Nucleus accumbens (tissue), 56 donors: ENCODE measurements at places on chromosomes 5 and 9.

DNA sequence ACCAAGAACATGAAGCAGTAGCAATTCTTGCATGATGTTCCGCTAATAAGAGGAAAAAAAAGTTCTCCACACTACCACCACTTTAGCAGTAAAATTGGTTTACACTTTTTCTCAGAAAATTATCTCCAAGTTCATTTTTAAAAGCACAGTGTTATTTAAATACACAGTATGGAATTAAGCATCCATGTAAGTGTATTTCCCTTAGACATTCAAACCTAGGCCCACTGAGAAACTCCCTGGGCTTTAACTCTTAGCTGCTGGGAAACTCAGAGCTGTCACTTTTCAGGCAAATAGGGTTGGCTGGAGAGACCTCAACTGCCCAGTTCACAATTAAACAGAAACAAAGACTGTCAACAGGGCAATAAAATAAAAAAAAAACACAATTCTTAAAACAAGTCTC, 2.7 kb downstream of the GNAQ start:
- DNase-seq: no peak

DNA sequence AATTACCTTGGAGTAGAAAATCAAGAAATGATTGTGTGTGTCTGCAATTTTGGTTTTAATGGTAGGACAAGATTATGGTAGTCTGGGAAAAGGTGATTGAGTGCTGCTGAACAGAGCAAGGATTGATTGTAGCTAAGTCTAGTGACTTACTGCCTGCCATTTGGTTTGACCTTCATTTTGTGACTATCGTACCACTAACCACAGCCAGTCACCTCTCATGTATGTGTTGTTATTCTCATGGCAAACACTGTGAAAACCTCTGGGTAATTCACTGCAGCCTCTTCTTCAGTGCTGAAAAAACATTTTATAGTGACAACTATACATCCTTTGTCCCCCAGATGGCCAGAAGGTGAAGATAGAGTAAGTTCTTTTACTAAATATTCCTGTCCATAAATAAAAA, 37.5 kb downstream of the CTNNA1 start:
- no peak for DNase-seq

- no peak for DNase-seq
Measured at GRCh38 chr9:69637193-69637816, 34.9 kb downstream of the APBA1 start.

- DNase-seq: no peak
Measured at GRCh38 chr9:133404454-133405002, 13.3 kb downstream of the REXO4 start.

- DNase-seq: no peak
Measured at GRCh38 chr5:67333171-67333570, 136.6 kb upstream of the CD180 start.

- DNase-seq: no peak
Measured at GRCh38 chr5:77425420-77425819, 66.7 kb downstream of the WDR41 start.

- DNase-seq: no peak
Measured at GRCh38 chr9:129427149-129427548, 193.8 kb downstream of the C9orf50 start.

- DNase-seq: no peak
Measured at GRCh38 chr5:7837403-7837802, 13.5 kb downstream of the CFAP90 start.

DNA sequence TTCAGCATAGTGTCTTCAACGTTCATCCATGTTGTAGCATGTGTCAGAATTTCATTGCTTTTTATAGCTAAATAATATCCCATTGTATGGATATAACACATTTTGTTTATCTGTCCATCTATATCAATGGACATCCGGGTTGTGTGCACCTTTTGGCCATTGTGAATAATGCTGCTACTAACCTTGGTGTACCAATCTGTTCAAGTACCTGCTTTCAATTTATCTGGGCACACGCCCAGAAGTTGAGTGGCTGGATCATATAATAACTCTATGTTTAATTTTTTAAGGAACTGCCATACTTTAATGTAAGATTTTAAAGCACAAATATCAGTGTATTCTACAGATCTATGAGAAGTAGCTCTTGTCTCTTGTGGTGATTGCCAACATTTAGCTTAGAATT, 43.5 kb downstream of the SCAI start:
- no peak for DNase-seq

DNA sequence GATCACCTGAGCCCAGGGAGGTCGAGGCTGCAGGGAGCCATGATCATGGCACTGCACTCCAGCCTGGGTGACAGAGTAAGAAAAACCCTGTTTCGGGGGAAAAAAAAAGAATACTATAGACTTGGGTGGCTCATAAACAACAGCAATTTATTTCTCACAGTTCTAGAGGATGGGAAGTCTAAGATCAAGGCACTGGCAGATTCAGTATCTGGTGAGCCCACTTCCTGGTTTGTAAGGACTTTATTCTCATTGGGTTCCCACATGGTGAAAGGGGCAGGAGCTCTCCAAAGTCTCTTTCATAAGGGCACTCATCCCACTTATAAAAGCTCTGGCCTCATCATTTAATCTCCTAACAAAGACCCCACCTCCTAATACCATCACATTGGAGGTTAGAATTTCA, 8.7 kb downstream of the HINT1 start:
- no peak for DNase-seq

DNA sequence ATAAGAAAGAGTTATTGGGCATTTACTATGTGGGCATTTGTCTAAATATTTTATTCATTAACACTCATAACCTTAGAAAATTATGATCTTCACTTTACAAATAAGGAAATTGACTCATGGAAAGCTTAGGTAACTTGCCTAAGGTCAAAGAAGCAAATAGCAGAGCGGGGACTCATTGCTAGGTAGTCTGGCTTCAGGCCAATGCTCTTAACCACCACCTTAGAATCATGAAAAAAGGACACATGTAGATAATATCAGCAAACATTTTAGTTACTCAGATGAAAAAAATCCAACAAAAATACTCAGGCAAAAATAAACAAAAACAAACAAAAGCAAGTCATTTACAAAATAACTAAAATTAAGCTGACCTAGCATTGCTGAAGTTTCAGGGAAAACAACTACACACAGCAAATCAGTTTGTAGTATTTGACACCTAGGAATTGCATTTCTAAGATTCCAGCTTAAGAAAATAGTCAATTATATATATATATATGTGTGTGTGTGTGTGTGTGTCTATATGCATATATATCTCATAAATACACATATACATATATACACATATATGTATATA, 166.0 kb downstream of the HMHB1 start:
- no peak for DNase-seq

GRCh38 chr5:43429706-43430105, 17.5 kb upstream of the CCL28 start:
- no peak for DNase-seq

DNA sequence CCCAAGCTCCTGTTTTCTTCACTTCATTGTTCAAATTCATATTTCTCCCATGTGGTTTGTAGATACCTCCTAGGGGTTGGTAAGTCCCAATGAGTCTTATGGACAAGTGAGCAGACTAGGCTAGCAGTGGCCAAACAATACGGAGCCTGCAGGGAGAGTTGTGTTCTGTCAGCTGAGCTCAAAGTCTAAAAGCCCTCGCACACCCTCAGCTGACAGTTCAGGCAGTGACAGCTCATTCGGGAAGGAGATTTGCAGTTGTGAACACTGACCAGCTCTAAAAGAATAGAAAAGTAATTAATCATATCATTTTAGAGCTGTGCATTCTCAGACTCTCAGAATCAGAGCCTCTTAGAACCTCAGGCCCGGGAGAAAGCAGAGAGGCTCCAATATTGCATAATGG, 95.1 kb downstream of the SH3TC2 start:
- no peak for DNase-seq

GRCh38 chr5:14665949-14666348, 1.4 kb downstream of the OTULIN start:
- no peak for DNase-seq

DNA sequence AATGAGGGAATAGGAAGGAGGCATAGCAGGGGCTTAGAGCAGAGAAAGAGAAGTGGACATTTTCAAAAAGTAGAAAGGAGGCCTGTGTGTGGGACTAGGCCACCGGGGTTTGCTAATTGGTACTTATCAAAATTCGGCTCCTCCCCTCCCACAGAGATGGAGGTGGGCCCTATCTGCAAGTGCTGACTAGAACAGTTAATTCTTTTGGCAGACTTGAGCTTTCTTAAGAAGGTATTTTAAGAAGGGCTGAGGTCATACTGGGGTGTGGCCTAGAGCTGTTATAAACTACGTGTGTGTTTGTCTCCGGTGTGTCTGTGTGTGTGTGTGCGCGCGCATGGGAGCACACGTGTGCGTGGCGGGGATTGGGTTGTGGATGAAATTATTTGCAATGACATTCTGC, 1086.5 kb downstream of the EFNA5 start:
- DNase-seq: no peak

GRCh38 chr5:152995214-152995725, 495.2 kb upstream of the GRIA1 start:
- DNase-seq: no peak

DNA sequence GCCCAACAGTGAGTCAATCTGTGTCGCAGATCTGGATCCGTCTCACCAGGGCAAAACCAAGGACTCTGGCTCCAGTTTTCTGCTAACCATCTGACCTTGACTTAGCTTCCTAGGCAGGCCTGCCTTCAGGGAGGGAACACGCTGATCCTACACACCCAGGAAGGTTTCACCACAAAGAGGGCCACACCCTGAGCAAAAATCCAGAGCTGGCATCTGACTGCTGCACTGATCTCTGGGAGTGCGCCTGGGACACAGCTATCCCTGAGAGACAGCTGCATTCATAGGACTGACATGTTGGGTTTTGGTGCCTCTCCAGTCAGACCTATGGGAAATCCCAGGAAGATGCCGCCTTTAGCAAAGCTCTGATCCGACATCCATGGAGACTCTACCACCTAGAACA, 47.5 kb downstream of the CDK5RAP2 start:
- no peak for DNase-seq
